ENCODE measurements at places on chromosomes 4 and X.

- peak; percentile 49 for DNase-seq
Measured at GRCh38 chr4:27084685-27085361, 224.2 kb downstream of the STIM2 start.

GRCh38 chr4:97892592-97893266 lies 250.5 kb downstream of the STPG2 start:
- no peak for DNase-seq

DNA sequence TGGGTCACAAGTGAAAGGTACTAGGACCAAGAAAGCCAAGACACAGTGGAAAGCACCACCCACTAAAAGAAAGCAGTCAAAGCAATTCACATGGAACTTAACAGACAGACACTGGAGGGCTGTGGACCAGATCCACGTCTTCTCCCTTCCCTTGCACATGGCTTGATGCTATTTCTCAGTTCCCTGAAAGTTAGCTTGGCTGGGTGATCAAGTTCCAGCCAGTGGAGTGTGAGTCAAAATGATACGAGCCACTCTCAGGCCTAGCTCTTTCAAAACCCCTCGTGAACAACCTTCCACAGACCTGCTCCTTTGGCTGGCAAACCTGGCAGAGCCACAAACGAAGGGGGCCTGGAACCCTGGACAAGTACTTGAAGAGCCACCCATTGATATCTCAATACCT lies 52.0 kb downstream of the RELL1 start:
- no peak for DNase-seq

- no peak for DNase-seq
Measured at GRCh38 chrX:150642423-150642822, 50.8 kb upstream of the MTMR1 start.

DNA sequence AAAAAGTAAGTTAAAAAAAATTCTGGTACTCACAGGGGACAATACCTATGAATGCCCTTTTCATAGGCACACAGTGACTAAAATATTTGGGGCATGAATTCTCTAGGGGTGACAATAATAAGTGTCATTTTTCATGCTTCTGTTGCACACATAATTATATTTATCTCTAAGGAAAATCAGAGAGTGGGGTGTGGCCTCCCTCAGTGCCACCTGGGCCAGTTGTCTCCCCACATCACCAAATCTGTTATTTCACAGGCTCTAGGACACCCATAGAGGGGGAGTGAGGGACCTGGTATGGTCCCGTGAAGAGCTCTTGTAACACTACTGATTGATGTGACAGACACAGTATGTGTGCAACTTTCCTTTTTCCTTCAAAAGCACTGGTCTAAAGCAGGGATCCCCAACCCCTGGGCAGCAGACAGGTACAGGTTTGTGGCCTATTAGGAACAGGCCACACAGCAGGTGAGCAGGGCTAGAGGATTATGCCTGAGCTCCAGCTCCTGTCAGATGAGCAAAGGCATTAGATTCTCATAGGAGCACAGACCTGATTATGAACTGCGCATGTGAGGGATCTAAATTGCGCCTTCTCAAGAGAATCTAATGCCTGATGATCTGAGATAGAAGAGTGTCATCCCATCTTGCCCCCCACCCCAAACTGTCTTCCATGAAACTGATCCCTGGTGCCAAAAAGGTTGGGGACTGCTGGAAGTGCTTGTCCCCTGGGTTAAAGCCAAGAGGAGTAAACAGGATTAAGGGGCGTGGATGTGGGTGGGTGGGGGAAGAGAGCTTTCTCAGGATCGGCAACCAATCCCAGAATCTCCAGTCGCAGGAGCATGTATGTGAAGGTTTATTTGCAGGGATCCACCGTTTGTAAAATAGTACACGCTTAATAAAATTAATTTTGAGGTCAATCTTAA lies 856 bp downstream of the SLC9B1 start:
- peak; percentile 5 for DNase-seq

GRCh38 chr4:148118633-148119032 lies 323.6 kb downstream of the NR3C2 start:
- DNase-seq: no peak

GRCh38 chr4:110586131-110586850 lies 36.6 kb downstream of the PITX2 start:
- no peak for DNase-seq
